ENCODE measurements at places on chromosomes 2 and 18.

DNA sequence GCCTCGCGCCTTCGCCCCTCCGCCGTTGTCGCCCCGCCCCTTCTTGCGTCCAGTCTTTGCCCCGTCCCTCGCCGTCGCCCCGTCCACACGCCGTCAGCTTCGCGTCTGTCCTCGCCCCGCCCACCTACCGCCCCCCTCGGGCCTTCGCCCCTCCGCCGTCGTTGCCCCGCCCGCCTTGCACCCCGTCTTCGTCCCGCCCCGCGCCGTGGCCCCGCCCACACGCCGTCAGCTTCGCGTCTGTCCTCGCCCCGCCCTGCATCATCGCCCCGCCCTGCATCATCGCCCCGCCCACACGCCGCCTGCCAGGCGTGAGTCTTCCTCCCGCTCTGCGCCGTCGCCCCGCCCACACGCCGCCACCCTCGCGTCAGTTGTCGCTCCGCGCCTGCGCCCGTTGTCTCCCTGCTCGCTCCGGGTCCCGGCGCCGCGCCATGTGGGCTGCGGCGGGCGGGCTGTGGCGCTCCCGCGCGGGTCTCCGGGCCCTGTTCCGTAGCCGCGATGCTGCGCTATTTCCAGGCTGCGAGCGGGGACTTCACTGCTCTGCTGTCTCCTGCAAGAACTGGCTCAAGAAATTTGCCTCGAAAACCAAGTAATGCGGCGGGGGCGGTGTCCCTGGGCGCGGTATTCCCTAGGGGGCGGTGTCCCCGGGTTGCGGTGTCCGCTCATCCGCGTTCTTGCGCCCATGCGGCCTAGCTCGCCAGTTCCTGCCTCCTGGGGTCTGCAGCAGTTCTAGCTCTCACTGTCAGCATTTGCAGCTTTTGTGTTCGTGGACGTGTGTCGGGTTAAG, at the start of gene RBFA:
Gene RBFA, plus strand, starts transcription at position 367 of the 784 bp plus-strand sequence. Its CDS starts 62 bp downstream, at position 429.
- DNase-seq = peak; percentile 98

DNA sequence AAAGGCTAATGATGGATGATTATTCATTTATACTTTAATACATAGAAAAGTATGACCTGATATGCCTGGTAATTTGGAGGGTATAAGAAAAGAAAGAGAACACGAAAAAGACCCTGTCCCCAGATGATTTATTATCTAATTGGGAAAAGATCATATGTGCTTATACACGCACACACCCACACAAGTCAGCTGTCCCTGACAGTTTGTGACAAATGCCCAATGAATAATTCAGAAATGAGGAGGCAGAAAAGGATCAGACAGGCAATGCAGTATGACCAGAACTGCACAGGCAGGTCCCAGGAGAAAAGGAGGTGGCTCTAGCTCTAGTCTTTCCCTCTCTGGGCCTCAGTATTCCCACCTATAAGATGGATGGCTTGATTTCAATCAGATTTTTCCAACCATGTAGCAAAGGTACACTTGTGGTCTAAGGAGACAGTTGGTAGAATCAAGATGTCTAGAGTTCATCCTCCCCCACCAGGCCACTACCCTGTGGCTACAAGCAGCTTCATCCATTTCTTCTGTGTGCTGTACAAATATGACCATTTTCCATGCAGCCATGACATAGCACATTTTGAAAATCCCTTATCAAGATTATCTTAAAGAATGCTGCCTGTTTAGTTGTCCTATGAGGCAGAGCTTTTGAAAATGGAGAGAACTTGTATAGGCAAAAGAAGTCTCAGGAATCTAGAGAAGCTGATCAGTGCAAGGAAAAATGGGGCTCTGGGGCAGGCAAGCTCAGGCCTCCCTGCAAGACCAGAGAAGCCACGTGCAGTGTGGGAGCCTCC, 19.7 kb downstream of the CYRIA start:
- DNase-seq = no peak

- DNase-seq = no peak
These were observed 135.3 kb downstream of the RTP5 start for GRCh38 chr2:242004902-242005230.

GRCh38 chr2:1671916-1672315, 72.4 kb downstream of the PXDN start:
- DNase-seq = no peak

- DNase-seq = no peak
These were observed 124.2 kb upstream of the ZNF516 start for GRCh38 chr18:76619261-76619620.

GRCh38 chr2:54629914-54630857, 93.3 kb upstream of the EML6 start:
- DNase-seq = no peak

- DNase-seq = no peak
These were observed 568.5 kb downstream of the TSN start for GRCh38 chr2:122323927-122324326.

GRCh38 chr2:181891258-181891965, at the start of gene ITPRID2:
TSS of gene ITPRID2 (plus strand) at chr2:181891730. CDS start at chr2:181892067, 337 bp downstream.
- peak; percentile 70 for DNase-seq

DNA sequence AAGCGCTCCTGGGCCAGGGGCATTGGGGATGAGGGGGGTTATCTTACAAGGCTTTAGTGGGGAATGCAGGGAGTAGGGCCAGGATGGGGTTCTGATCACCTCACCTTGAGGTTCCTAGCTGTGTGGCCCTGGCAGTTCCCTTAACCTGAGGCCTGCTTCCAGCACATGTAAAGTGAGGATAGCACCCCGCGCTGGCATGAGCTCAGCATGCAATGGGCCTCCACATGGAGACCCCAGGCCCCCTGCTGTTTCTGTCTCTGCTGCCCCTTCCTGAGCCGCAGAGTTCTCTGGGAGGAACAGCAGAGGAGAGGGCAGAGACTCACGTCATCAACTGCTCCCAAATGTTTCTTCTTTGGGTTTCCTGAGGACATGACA, 8.6 kb upstream of the TEX51 start:
- DNase-seq = no peak

- no peak for DNase-seq
These were observed 550.0 kb upstream of the GYPC start for GRCh38 chr2:126106006-126106405.

DNA sequence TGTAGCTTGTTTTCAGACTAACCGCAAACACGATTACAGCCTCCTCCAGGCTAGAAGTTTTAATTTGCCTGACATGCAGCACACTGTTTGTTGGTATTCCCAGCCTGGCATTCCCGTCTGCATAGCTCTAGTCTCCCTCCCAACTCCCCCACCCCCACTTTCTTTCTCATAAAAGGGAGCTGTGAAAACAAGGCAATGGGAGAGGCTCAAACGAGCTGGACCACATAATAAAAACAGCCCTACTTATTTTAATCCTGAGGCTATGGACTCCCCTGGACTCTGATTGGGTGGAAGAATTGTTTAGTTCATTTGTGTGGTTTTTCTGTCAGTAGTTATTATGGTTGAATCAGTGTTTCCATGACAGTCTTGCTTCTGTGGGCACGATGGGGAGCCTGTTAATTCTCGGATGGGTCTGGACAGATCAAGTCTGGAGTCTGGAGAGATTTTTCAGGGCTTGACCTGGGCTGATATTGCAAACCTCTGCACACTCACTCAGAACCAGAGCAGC, 1.2 kb downstream of the STON1 start:
- DNase-seq = no peak

DNA sequence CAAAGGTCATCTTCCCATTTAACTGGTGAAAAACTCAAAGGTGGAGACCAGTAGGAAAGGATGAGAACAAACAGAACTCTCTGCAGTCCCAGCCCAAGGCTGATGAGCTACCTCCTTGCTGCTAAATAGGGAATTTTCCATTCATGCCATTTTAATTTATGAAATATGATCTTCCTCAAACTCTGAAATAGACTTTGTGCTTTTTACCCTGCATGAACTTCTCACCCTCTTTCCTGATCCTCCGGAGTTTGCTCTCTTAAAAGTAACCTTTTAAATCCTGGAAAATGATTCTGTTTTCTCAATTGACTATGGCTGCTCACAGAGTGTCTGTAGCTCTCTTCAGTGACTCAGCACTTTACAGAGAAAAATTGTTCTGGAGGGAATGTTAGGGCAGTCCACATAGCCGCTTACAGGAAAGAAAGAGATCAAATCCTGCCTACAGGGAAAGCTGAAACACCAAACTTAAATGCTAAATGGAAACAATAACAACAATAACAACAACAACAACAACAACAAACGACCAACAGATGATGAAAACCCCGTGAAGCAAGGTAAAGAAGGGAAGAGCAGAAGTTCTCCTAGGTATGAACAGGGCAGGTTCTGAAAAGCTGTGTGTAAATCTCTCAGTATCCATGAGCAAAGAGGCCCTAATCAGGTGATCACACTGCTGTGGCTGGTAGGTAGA, 79.8 kb upstream of the SESTD1 start:
- DNase-seq = no peak

- DNase-seq = no peak
These were observed 180.8 kb upstream of the ATP5MC3 start for GRCh38 chr2:175362331-175362730.

DNA sequence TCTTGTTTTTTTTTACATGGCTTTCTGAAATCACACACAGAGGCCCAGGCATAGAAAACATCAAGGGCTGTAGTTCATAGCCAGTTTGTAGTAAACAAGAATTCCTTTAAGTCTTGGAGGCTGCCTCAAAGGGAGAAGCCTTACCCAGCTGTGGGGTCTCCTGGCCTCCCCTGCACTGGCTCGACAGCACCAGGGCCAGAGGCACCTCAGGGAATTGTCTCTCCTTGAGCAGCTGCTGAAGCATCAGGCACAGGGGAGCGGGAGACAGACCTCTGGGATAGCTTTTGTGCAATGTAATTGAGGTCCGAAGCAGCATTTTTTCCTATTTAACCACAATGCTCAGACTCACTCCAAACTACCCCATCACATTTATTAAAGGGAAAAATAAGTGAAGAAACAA, 209.1 kb downstream of the HRH4 start:
- DNase-seq = no peak

- no peak for DNase-seq
These were observed 59.7 kb downstream of the CYP1B1 start for GRCh38 chr2:38016219-38016618.

DNA sequence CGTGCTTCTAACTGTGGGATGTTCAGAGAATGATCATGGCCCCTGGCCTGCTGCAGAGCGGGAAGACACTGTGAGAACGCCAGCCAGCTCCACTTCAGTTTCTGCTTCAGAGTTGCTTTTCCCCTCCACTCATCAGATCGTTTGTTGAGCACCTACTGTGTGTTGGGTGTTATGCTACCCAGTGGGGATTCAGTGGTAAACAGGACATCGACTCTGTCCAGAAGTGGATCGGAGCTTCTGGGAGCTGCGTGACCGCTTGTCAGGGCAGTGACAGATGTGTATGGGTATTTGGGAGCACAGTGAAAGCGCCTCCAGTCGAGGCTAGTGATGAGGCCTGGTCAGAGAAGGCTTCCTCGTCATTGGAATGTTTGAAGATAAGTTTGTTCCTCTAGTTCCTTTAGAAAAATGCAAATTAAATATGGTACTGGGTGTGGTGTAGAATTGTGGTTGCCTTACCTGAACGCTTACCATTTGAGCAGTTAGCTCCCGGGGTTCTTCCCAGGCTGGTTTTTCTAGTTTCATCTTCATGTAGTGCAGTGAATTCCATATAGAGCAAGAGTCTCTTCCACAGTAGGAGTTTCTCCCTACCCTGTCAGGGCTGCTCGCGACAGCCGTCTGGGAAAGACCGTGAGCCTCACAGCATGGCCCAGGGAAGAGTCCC, 2.8 kb downstream of the RAB12 start:
- no peak for DNase-seq

- no peak for DNase-seq
These were observed 2015.7 kb upstream of the LRRTM1 start for GRCh38 chr2:82320296-82320695.

DNA sequence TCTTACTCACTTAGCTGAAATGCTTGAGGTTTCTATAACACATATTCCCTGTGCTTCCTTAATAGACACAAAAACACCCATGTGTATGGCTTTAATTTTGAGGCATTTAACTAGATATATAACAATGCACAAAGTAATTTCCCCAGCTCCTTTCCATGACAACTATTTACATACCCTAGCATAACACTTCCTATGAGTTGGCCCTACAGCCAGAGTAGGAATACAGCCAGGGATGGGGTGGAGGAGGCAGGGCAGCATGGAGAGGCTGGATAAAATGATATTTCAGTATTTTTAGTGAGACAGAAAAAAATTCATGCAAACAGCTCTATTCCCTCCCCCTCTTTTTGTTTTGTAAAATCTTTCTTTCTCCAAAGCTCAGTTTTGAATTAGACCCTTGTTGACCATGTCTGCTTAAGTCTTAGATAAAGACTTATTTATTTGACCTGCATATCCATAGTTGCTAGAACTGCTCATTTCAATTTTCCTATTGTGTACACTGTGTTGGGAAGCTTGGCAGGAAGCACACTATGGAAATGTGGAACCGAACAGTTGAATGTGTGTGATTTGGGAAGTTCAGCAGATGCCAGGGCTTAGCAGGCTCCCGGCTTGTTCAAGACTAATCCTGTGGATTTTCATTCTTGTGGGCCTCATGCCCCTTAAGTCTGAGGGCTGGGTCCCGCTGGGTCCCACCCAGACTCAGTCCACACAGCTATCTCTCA, 11.2 kb upstream of the B3GNT2 start:
- no peak for DNase-seq

DNA sequence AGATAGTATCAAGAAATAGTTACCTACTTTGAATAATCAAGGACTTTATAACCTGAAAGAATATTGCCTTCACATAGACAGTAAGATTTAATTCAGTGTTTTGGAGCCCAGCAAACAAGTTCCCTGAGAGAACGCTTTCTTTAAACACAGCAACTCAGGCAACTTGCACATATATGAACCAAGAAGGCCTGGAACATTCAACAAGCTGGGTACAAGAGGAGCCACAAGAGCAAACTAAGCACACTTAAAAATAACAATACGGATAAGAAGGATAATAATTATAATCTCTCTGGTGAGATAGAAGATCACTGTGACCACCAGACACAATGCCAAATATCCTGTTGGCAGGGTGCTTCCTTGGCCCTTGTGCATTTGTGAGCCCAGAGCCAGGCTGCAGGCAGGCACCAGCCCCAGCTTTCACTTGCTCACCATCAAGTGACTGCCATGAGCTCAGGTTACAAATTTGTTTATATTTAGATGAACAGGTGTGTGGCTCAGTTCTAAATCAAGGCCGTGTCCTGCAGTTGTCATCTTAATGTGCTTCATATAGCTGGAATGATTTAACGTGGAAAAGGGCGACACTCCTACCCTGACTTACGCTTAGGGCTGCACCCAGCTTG, 446.6 kb downstream of the IRS1 start:
- DNase-seq = no peak

Measured in activated CD4-positive, alpha-beta T cell treated with anti-CD3 and anti-CD28 coated beads, Interleukin-2, Interleukin-4, amounts not matched to agents 100 ng/mL and 50 ng/mL, durations not matched to agents 16 hours and 8 hours (primary cell).